ENCODE measurements at places on chromosomes 5 and 9.

DNA sequence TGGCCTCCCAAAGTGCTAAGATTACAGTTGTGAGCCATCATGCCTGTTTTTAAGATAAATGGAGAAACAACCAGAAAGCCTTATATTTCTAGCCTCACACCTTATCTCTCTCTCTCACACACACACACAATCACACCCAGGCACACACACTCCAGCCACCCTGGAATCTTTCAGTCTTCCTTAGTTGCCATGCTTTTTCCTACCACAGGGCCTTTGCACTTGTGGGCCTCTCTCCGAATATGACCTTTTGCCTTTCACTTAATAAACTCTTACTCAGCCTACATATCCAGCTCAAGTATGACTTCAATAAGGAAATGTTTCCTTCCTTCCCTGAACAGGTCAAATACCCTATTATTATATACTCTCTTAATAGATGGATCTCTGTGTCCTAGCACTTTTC is 290.7 kb downstream of the NFIB start:
- H3K4me3 ChIP-seq = no peak overlapping the region
- DNase-seq = no peak
- no peaks in the 10 kb centered on the region for H3K36me3 ChIP-seq
- H3K27me3 ChIP-seq = no peaks in the 10 kb centered on the region
- H3K4me1 ChIP-seq = peaks cover 33% of the 10 kb centered on the region

DNA sequence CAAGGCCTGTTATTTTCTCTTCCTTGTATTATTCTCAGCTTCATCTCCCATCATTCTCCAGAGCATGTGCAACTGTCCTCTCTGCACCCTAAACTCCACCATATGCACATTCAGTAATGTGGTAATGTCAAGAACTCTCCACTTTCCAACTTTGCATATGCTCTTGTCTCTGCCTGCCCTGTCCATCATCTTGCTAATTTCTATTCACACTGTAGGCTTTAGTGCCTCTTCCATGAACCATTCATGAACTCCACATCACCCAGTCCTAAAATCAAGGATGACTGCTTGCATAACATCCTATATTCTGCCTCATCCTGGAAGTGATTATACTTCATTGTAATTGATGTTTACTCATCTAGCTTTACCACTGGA is 354.8 kb downstream of the PDE4D start:
- H3K36me3 ChIP-seq = no peaks in the 10 kb centered on the region
- no peaks in the 10 kb centered on the region for H3K27me3 ChIP-seq
- H3K4me1 ChIP-seq = peaks cover 16% of the 10 kb centered on the region
- H3K27ac ChIP-seq = no peak overlapping the region
- no peak for DNase-seq

DNA sequence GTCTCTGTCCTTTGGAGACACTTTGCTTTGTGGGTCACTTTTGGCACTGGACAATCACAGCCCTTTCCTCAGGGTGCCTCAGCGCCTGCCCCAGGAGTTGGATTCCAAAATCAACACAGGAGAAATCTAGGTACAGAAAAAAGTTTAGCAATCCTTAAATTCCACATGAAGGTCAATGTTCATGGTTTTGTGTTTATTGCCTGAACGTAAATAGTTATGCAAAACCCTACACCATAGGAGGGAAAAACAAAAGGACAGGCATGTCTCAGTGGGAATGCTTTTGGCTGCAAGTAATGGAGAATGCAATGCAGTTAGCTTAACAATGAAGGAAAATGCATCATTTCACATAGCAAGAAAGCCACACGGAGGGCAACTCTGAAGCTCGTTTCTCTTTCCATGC is 6.5 kb upstream of the HMCN2 start:
- no peaks in the 10 kb centered on the region for H3K4me1 ChIP-seq
- no peak for DNase-seq
- H3K27ac ChIP-seq = no peak overlapping the region
- no peak overlapping the region for H3K4me3 ChIP-seq
- H3K27me3 ChIP-seq = peaks cover 70% of the 10 kb centered on the region
- H3K36me3 ChIP-seq = no peaks in the 10 kb centered on the region

- H3K36me3 ChIP-seq = no peaks in the 10 kb centered on the region
- peak; percentile 47 for DNase-seq
- no peaks in the 10 kb centered on the region for H3K4me1 ChIP-seq
- H3K4me3 ChIP-seq = no peak overlapping the region
Observed at GRCh38 chr9:9790216-9790872, 822.5 kb downstream of the PTPRD start.

DNA sequence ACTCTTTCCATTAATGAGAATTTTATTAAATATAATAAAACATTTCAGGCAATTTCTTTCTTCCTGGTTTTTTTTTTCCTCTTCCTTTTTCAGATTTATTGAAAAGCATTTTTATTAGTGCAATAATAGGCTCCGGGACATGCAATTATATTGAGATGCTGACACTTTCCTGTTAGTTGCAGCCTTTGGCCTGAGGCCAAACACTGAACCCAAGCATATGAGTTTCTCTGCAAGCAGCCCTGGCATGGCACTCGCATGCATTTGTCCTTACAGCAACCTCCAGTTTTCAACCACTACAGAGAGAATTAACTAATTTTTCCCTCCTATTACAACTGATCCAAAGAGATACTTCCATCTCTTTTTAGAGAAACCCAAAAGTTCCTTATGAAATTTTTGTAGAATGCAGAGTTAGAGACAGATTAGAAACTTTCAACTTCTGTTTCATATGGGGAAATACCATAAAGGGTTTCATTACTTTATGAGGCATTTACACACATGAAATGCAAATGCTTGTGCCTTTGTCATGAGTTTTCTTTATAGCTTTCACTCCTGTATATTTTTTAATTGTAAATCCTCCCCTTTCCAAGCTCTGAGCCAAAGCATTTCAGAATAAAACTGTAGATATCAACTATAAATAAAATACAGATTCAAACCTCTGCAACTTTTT is 183.0 kb downstream of the CETN3 start:
- H3K36me3 ChIP-seq = peaks cover 7% of the 10 kb centered on the region
- DNase-seq = no peak
- H3K4me3 ChIP-seq = no peak overlapping the region
- no peak overlapping the region for H3K27ac ChIP-seq

DNA sequence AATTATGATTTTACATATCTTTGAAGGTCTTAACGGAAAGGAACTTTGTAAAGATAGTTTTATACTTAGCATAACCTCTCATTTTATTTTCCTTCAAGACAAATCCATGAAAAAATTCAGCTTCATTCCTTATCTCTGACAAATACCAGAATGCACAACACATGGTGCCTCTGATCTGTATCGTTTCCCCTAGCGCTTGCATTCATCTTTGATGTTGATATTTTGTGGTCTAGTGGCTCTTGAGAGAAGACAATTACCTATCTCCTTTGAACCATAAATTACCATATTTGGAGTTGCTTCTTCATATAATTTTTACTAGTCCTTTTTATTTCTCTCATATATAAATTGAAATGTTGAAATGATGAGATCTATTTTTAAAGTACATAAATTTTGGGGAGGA is 551.3 kb downstream of the PDE4D start:
- H3K4me3 ChIP-seq = no peak overlapping the region
- no peak for DNase-seq
- no peak overlapping the region for H3K27ac ChIP-seq
- H3K4me1 ChIP-seq = no peaks in the 10 kb centered on the region
- H3K27me3 ChIP-seq = no peaks in the 10 kb centered on the region

GRCh38 chr9:27880635-27881034 is 307.4 kb upstream of the C9orf72 start:
- no peak for DNase-seq
- H3K27ac ChIP-seq = no peak overlapping the region
- H3K4me3 ChIP-seq = no peak overlapping the region
- no peaks in the 10 kb centered on the region for H3K36me3 ChIP-seq
- peaks cover 83% of the 10 kb centered on the region for H3K27me3 ChIP-seq

DNA sequence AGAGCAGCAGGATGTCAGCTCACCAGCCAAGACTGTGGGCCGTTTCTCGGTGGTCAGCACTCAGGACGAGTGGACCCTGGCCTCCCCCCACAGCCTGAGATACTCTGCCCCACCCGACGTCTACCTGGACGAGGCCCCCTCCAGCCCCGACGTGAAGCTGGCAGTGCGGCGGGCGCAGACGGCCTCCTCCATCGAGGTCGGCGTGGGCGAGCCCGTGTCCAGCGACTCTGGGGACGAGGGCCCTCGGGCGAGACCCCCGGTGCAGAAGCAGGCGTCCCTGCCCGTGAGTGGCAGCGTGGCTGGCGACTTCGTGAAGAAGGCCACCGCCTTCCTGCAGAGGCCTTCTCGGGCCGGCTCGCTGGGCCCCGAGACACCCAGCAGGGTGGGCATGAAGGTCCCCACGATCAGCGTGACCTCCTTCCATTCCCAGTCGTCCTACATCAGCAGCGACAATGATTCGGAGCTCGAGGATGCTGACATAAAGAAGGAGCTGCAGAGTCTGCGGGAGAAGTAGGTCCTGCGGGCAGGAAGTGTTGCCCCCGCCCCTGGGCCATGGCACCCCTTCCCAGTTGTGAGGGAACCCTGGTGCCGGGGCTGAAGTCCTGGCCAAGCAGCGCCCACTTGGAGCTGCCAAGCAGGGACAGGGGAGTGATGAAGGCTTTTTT is 108.9 kb downstream of the WNK2 start:
- H3K4me3 ChIP-seq = no peak overlapping the region
- no peaks in the 10 kb centered on the region for H3K36me3 ChIP-seq
- H3K27me3 ChIP-seq = peaks cover 28% of the 10 kb centered on the region
- no peak for DNase-seq

DNA sequence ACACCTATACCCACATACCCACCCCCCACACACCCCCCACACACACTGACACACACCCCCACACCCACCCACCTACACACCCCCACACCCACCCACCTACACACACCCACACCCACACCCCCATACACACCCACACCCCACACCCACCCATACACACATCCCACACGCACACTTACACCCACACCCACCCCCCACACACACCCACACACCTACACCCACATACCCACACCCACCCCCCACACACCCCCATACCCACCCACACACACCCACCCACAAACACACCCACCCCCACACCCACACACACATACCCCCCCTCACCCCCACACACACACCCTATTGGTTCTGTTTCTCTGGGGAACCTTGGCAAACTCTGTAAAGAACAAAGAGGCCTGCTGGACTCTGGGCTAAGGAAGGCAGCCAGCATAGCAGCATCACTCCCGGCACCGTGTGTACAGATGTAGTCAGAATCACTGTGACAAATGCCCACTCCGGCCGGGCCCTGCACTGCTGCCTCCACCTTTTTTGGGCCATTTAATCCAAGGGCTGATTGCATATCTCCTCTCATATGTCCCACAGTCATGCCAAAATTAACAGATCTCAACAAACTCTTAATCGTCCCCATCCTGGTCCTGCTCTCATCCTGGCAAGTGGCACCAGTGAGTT is 42.3 kb downstream of the COL23A1 start:
- H3K27me3 ChIP-seq = no peaks in the 10 kb centered on the region
- H3K4me1 ChIP-seq = peaks cover 6% of the 10 kb centered on the region
- DNase-seq = no peak
- no peak overlapping the region for H3K27ac ChIP-seq
- no peaks in the 10 kb centered on the region for H3K36me3 ChIP-seq
- H3K4me3 ChIP-seq = no peak overlapping the region

- peaks cover 10% of the 10 kb centered on the region for H3K27me3 ChIP-seq
- DNase-seq = no peak
- H3K27ac ChIP-seq = no peak overlapping the region
- H3K4me1 ChIP-seq = peaks cover 17% of the 10 kb centered on the region
Observed at GRCh38 chr5:172499287-172499686, 45.0 kb upstream of the SH3PXD2B start.

GRCh38 chr5:171745602-171746001 is 40.0 kb upstream of the SMIM23 start:
- H3K4me3 ChIP-seq = no peak overlapping the region
- H3K36me3 ChIP-seq = no peaks in the 10 kb centered on the region
- no peak for DNase-seq
- no peak overlapping the region for H3K27ac ChIP-seq

DNA sequence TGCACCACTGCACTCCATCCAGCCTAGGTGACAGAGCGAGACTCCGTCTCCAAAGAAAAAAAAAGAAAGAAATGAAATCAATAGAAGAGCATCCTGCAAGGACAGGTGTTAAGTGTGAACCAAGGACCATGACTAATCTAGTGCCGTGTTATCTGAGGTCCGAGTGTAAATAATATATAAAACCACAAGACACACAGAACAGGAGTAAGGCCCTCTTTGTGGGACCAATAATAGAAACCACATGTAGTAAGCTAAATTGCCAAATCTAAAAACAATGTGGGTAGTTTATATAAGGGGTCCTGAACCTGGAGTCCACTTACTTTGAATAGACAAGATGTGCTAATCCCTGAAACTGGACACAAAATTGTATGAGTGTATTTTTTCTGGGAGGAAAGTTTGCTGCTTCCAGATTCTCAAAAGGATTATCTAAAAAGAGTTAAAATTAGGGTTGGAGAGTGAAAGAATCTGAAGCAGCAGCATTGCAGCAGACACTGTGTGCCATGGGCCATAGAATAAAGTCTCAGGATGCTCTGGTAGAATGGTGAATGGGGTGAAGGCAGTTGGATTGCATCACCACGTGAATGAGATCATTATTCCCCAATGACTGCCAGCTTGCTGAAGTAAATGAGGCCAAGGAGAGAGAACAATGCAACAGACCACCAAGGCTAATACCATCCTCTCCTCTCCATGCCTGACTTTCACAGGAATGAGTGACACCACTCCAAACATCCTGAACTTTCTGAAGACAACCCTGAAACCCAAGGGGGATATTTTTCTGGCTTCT is 222.7 kb downstream of the DCP2 start:
- no peaks in the 10 kb centered on the region for H3K27me3 ChIP-seq
- H3K36me3 ChIP-seq = peaks cover 7% of the 10 kb centered on the region

GRCh38 chr5:81014348-81014747 is 54.2 kb downstream of the RASGRF2 start:
- DNase-seq = peak; percentile 13
- no peak overlapping the region for H3K4me3 ChIP-seq
- peaks cover 9% of the 10 kb centered on the region for H3K4me1 ChIP-seq
- H3K27ac ChIP-seq = no peak overlapping the region
- no peaks in the 10 kb centered on the region for H3K36me3 ChIP-seq

DNA sequence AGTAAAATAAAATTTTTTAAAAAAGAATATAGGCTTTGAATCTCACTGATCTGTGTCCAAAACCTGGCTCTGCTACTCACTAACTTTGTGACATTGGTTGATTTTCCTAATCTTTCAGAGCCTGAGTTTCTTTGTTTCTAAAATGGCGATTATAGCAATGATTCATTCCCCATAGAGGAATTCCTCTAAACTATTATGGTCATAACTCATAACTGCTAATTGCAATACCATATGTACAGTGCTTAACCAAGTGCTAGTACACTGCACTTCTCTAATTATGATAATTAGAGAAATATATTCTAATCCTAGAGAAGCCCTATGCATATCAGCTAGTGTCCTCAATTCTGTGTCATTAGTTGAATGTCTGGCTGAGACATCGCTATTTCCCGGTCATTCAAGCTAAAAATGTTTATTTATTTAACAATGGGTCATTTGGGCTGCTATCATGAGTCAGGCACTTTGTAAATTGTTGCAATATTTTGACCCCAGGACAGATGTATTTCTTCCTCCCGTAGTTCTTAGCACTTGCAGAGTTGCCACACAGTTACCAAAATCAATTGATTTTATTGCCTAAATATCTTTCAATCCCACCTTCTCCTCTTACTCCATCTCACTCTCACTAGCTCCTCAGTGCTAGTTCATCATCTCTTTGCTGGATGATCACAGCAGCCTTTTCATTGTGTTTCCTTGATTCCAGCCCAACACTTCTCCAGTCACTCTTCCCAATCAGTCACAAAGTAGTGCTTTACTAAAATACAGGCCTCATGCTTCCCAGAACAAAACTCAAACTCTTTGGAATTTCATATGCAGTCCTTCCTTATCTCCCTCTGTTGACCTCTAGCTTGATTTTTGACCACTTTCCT is 200.9 kb upstream of the PAPPA start:
- H3K27ac ChIP-seq = peak overlapping the region; percentile 49
- peaks cover 21% of the 10 kb centered on the region for H3K4me1 ChIP-seq
- H3K36me3 ChIP-seq = peaks cover 76% of the 10 kb centered on the region
- peak overlapping the region; percentile 16 for H3K4me3 ChIP-seq
